ENCODE measurements at places on chromosomes 4 and X. TPM values are rescaled to one million over a fixed set of nuclear protein-coding genes. Genes with fewer than 3 reads are reported as not detected.

DNA sequence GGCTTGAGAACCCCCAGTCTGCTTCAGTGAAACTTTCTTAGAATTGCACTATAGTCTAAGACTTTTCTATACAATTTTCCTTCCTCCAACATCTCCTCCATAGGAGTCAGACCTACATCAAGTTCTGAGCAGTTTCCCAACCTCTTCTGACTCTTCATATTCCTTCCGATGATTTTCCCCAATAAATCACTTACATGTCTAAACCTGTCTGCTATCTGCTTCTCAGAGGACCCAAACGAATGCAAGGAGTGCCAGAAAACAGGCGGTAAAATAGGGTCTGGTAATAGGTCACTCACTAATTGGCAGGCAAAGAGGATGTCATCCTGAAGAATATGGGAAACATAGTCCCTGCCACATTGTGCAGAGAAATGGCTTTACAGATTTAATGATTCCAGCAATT lies 153.9 kb downstream of the PCDH18 start:
- no peaks in the 10 kb centered on the region for H3K27me3 ChIP-seq
- no peaks in the 10 kb centered on the region for H3K36me3 ChIP-seq
- H3K4me1 ChIP-seq = no peaks in the 10 kb centered on the region
- DNase-seq = no peak
- H3K27ac ChIP-seq = no peak overlapping the region

- H3K36me3 ChIP-seq = no peaks in the 10 kb centered on the region
- DNase-seq = no peak
- H3K27me3 ChIP-seq = no peaks in the 10 kb centered on the region
- peaks cover 3% of the 10 kb centered on the region for H3K4me1 ChIP-seq
Measured at GRCh38 chr4:140826701-140827027, 70.5 kb upstream of the TBC1D9 start.

DNA sequence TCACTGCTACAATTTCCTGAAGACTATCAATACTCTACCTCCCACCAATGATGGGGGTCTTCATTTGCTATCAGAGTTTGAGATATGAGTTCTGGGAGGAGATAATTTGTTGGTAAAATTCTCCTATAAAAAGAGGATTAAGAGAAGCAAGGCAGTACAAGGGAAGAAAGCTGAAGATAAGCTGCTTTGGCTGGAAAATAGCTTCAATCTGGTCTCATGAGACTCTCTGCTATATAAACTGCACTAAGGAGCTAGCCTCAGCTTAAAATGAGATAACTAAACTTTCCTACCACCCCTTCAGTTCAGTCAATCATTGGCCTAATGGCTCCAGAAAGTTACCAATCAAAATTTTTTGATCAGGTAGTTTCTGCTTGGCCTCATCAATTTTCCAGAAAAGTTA lies 2105.0 kb downstream of the ARAP2 start:
- no peak for DNase-seq
- H3K36me3 ChIP-seq = no peaks in the 10 kb centered on the region

DNA sequence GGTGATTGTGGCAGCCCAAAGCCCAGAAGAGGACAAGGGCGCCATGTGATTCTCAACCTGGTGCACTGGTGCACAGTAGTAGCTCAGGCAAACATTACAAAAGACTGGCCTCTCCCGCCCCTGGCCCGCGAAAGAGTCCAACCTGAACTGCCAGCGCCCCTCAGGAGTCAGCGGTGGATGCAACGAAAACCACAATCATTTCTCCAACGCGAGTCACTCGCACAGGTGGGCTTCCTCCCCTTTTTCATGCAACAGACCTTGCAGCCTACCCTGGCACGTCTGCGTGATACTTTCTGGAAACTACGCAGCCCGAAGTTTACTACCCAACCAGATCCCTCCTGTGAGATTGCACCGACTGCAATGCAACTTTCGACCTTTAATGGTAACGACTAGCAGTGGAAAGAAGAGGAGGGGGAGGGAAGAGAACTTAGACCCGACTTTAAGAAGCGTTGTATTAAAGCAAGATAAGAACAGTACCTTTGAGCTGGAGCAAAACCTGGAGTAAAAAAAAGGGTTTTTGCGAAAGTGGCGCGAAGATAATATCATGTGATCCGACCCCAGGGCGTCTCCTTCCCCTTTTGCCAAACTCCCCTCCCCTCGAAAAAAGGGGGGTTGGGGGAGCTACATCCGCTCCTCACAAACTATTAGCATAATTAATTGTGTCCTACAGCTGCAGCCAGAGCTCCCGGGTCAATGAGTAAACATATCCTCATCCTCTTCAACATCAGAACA lies 63.3 kb upstream of the CCDC160 start:
- H3K27ac ChIP-seq = no peak overlapping the region
- DNase-seq = peak; percentile 15
- H3K4me3 ChIP-seq = peak overlapping the region; percentile 56
- H3K36me3 ChIP-seq = no peaks in the 10 kb centered on the region
- H3K27me3 ChIP-seq = no peaks in the 10 kb centered on the region
- peaks cover 13% of the 10 kb centered on the region for H3K4me1 ChIP-seq

DNA sequence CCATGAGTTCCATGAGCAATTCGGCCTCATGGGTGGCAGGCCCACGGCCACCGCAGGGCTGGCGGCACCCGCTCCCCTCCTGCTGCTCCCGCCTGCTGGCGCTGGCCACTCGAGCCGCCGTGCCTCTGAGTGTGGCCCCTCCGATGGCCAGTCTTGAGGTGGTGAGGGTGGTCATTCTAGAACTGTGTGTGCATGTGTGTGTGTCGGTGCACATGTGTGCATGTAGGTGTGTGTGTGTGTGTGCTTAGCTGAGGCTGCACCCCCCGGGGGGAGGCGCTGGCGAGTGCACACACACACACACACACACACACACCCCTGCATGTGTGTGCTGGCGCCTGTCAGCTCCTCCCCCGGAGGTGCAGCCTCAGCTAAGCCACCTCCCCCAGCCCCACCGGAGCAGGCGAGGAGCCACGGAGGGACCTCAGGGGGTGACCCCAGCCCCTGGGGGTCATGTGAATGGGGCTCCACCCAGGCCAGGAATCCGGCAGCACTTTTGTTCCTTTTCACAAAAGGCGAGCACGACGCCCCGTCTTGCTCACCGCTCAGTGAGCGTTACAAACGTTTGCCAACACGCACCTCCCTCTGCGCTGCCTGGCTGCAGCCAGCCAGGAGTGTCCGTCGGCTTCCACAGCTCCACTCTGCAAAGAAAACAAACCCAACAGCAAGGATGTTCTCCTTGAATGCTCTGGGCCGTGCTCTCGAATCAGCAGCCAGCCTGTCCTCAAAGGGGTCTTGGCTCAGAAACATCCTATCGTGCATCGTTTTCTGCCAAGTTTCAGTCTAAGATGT lies 29.9 kb downstream of the FGFRL1 start:
- H3K4me1 ChIP-seq = no peaks in the 10 kb centered on the region
- DNase-seq = no peak
- H3K27ac ChIP-seq = no peak overlapping the region
- H3K36me3 ChIP-seq = no peaks in the 10 kb centered on the region
- H3K4me3 ChIP-seq = no peak overlapping the region
- peaks cover 4% of the 10 kb centered on the region for H3K27me3 ChIP-seq

DNA sequence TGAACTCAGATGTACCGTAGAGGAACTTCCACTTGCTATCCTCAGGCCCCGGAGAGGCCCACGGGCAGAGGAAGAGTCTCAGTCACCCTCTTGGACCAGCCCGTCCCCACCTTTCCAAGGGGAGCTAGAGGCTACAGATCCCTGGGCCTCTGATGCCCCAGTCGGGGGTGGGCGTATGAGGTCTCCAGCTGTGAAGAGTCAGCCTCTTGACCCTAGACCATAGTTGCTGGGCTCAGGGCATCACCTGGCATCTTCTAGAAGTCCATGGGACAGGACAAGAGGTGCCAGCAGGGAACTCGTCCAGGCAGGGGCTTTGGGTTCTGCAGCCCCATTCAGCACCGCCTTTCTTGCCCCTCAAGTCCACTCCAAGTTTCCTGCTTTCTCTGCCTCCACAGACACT lies 11.6 kb downstream of the SASH3 start:
- no peak overlapping the region for H3K27ac ChIP-seq
- no peaks in the 10 kb centered on the region for H3K27me3 ChIP-seq
- H3K36me3 ChIP-seq = peaks cover 86% of the 10 kb centered on the region
- H3K4me3 ChIP-seq = no peak overlapping the region
- H3K4me1 ChIP-seq = peaks cover 60% of the 10 kb centered on the region

Gene ZNF81
- 23.7 TPM for total RNA-seq

Gene FGD1
- not detected for total RNA-seq

Gene STARD8
- total RNA-seq = 1.3 TPM

Gene GPR50
- not detected for total RNA-seq

Gene FAM236D
- total RNA-seq = not detected

Gene TRPC5OS
- not detected for total RNA-seq

Gene NOX1
- total RNA-seq = not detected
